ENCODE measurements at places on chromosomes 4 and X. TPM values are rescaled to one million over a fixed set of nuclear protein-coding genes. Genes with fewer than 3 reads are reported as not detected.

DNA sequence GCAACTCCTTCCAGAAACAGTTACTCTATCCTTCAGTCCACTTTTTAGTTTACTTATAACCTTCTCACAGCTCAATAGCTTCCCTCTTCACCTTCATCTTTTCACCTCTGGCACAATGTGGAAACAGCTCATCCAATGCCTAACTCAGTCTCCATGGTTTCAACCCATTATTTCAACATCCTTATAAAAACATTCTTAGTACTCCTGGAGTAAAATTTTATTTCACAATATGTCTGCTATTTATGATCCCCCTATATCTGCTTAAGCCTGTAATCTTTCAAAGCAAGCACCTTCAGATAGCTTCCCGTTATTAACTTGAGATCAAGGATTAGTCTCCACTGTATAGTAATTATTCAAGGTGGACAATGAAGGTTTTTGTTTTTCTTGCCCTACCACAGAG is 156.3 kb downstream of the GASK1B start:
- DNase-seq, result no peak

DNA sequence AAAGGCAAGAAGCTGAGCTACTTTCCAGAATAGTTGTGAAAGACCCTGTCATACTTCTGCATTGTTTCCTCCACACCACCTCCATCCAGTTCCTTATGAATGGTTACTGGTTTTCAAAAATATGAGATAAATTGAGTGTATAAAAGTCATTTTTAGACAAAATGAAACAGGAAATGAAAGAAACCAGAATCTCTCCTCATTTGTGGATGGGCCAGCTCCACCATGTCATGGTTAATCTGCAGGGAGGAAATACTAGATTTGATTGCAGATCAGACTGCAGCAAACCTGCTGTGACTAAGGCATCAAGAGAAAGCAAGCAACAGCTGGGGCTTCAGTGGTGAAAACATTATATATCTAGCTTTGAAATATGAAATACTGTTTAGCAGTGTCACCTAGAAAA is 23.8 kb downstream of the F9 start:
- DNase-seq, result no peak

DNA sequence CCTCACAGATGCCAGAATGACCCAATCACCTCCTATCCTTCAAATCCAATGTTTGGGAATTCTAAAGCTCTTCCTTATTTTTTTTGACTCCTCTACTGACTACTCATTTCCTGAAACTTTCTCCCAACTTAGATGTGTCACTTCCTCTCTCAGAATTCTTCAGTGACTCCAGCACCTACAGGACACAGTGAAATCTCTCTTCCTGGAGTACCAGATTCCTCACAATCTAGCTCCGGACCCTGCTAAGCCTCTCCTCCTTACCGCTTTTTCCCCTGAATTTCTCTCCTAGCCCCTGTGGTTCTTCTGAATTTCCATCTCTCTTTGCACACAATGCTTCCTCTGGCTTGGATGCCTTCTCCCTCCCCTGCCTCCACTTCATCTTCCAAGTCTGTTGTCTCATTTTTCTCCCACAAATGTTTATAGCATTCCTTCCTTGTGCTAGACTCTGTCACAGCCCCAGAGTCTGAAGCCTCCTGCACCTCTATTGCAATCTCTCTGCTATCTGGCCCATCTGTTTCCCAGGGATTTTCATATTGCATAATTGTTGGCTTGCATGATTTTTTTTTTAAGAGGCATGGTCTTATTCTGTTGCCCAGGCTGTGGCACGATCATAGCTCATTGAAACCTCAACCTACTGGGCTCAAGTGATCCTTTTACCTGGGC is 80.1 kb downstream of the ANAPC4 start:
- no peak for DNase-seq

DNA sequence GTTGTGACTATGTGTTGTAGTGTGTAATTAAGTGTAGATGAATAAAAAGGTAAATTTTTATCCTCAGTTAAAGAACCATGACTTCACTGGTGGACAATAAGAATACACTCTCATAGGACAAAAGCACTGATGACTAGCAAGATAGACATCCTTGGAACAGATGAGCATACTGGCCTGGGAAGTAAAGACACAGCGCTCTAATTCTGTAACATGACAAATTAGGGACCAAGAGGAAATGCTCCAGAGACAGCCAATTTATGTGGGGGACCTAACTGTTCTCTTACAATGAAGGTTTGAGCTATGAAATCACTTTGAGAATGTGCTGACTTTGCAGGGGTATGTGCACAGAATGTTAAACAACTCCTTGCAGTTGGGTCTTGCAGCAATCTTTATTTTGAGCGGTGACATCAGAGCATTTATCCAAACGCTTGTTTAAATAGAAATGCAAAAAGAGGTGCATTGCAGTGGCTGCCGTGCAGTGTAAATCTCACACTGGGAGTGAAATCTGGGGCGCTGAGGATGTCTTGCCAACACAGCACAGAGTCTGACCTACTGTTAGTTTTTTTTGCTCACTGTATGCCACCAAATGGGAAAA is 109.3 kb downstream of the MAGEC2 start:
- DNase-seq, result no peak

DNA sequence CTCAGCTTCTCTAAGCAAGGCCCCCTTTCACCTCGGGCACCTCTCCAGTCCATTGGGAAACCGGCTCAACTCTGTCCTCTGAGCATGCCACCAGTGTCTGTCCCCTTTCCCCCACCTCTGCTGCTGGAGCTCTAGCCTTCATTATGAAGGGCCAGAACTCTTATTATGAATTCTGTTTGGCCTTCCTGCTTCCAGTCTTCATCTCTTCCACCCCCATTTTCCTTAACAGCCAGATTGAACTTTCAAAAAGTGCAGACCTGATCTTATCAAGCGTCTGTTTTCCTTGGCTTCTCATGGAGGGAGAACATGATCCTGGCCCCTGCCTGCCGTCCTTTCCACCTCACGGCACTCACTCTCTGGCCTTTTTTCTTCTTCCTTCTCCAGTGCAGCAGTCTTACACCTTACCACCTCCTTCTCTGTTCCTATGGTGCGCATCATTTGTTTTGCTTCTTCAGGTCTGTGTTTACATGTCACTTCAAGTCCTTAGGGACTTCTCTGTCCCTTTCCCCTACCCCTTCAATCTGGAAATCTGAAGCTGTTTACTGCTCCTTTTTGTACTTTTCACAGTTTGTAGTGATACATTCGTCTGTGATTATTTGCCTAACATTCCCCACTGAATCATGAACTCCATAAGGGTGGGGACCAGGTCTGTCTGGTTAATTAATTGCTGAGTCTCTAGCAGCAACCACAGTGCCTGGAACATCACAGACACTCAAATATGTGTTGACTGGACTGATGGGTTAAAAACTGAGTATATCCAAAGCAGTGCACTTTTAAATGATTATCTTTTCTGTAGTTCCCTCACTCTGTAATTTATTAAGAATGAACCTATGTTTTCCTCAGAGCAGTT is 55.8 kb downstream of the FNIP2 start:
- DNase-seq, result no peak

- DNase-seq, result no peak
Observed at GRCh38 chrX:68254738-68255645, 178.3 kb downstream of the OPHN1 start.

DNA sequence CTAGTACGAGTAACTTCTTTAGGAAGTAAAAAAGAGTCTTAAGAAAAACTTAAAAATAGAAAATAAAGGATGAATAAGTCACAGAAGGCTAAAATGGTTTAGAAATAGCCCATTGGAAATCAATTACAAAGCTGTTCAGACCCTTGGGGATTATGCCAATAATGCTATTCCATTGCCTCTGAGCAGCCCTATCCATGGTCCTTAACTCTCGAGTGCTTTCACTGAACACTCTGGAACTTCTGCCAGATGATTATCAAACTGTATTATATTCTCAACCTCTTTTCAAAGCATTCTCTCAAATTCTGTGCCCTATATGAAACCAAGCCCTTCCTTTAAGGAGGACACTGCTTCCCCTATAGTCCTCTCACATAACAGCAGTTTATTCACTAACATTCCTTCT is 17.0 kb downstream of the SLC9B1 start:
- DNase-seq, result no peak

DNA sequence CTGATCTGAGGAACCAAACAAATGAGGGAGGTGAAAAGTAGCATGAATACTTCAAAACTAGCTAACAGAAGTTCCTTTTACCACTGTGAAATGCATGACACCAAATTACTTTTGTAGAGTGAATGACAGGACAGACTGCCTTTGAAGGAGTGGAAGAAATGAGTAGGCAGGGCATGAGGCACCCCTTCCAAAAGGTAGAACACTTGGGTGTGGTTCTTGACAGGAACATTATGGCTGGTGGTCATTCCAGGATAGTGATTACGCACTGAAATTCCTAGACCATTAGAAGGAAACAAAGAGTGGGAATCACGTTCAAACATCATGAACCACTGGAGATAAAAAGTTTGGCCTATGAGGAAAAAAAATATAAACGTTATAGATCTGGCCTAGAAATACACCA is 4.9 kb downstream of the HUWE1 start:
- no peak for DNase-seq

GRCh38 chr4:84814094-84814750 is 152.3 kb downstream of the WDFY3 start:
- no peak for DNase-seq

DNA sequence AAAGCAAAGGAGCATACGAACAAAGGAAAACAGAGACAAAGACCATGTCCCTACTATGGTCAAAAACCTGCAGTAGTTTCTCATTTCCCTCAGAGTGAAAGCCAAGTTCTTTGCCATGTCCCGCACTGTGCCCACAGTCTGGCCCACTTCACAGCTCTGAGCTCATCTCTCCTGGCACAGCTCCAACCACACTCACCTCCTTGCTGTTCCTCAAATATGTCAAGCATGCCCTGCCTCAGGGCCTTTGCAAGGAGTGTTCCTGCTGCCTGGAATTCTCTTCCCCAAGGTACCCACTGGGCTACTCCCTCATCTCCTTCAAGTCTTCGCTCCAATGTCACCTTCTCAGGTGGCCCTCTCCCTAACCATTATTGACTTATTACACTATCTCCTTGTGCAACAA is 72.1 kb downstream of the COX18 start:
- DNase-seq, result no peak

DNA sequence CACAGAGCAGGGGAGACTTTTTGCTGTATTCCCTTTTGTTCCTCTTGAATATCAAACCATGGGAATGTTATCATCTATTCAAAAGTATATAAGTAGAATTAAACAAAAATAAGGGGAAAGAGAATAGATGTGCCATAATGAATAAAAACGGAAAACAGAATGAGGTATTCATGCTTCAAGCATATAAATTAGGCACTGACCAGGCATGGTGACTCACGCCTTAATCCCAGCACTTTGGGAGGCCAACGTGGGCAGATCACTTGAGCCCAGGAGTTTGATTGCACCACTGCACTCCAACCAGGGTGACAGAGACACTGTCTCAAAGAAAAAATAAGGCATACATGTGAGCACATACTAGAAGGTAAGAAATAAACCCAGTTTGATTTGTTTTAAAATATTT is 16.3 kb upstream of the NEUROG2 start:
- no peak for DNase-seq

DNA sequence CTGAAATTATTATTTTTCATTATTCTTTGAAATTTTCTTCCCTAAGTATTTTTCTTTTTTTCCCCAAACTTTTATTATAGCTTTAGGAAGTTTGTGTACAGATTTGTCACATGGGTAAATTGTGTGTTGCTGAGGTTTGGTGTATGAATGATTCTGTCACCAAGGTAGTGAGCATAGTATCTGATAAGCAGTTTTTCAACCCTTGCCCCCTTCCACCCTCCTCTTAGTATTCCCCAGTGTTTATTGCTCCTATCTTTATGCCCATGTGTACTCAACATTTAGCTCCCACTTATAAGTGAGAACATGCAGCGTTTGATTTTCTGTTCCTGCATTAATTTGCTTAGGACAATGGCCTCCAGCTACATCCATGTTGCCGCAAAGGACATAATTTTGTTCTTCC is 103.9 kb upstream of the MAGEB2 start:
- no peak for DNase-seq

GRCh38 chr4:188767496-188767895 is 628.3 kb downstream of the TRIML1 start:
- DNase-seq, result no peak

GRCh38 chr4:168632301-168632725 is 135.5 kb downstream of the PALLD start:
- DNase-seq, result no peak

- no peak for DNase-seq
Observed at GRCh38 chr4:130486186-130486585, 1390.2 kb downstream of the C4orf33 start.

- DNase-seq, result no peak
Observed at GRCh38 chrX:15680401-15680800, 15.8 kb upstream of the CLTRN start.

GRCh38 chrX:16765594-16765993 is 20.7 kb upstream of the TXLNG start:
- DNase-seq, result no peak

GRCh38 chr4:160265014-160265413 is 1162.1 kb downstream of the RAPGEF2 start:
- no peak for DNase-seq

DNA sequence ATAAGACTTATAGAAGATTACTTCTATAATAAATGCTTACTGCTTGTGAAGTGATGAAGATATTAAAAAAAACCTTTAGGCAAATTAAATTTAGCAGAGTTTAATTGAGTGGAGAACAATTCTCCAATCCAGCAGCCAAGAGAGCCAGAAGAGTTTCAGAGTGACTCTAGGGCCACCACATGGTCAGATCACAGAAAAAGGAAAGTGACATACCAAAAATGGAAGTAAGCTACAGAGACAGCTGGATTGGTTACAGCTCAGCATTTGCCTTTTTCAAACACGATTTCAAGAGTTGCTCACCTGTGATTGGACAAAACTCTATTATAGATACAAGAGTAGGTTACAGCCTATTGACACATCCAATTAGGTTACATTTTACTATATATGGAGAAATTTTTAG is 79.0 kb upstream of the TRAM1L1 start:
- DNase-seq, result no peak

GRCh38 chrX:2766906-2767305 is 15.1 kb downstream of the XG start:
- DNase-seq, result no peak

DNA sequence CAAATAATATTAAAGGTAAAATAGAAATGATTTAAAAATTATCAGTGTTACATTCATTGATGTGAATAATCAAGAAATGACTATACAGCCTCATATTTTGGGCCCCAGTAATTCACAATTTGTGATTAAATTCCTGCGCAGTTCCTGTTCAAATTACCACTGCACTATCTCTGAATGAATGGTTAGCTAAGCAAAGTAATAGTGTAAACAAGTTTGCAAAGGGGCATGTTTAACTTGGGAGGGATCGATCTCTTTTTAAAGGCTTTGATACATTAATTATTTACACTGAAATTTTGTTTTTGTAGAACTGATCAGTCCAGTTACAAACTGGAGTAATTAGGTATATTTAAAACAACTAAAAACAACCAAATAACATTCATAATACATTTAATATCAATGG is 784.4 kb downstream of the RPA4 start:
- DNase-seq, result no peak

DNA sequence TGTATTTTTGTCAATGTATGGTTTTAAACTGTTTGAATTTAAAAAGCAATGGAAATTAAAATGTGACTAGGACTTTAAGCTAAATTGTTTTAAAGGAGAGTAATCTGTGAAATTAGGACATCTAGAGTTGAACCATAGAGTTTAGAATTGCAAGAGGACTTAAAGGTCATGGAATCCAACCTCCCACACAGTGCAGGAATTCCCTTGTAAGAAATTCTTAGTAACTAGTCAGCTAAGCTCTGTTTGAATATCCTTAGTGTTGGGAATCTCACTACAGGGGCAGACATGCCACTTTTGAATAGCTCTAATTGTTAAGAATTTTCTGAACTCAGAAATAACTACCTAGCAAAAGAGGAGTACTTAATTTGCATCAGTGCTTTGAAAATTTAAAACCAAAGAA is 292.9 kb downstream of the IL1RAPL1 start:
- no peak for DNase-seq

- DNase-seq, result no peak
Observed at GRCh38 chr4:81789158-81789557, 317.5 kb upstream of the RASGEF1B start.

BEX4 gene
- 41.9 TPM for total RNA-seq
